Mesenchymal stem cell (in vitro differentiated cells and primary cell): ENCODE measurements at places on chromosomes 1 and 21.

- DNase-seq: no peak
These were observed 22.3 kb upstream of the ABCA4 start for GRCh38 chr1:94143173-94143808.

- no peak for DNase-seq
These were observed 516.6 kb downstream of the KIF26B start for GRCh38 chr1:245671349-245671748.

DNA sequence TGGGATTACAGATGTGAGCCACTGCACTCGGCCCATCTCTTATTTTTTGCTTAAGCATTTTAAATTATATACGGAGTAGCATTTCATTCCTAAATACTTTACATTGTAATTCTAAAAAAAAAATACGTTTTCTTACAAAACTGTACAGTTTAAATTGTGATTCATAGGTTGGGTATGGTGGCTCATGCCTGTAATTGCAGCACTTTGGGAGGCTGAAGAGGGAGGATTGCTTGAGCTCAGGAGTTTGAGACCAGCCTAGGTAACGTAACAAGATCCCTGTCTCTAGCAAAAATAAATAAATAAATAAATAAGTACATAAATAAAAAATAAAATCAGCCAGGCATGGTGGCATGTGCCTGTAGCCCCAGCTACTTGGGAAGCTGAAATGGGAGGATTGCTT lies 24.6 kb downstream of the TBCE start:
- no peak for DNase-seq

- DNase-seq: peak; percentile 90
These were observed 122.8 kb upstream of the IVNS1ABP start for GRCh38 chr1:185439727-185440415.

- DNase-seq: no peak
These were observed 22.5 kb downstream of the FMO1 start for GRCh38 chr1:171270806-171271205.

DNA sequence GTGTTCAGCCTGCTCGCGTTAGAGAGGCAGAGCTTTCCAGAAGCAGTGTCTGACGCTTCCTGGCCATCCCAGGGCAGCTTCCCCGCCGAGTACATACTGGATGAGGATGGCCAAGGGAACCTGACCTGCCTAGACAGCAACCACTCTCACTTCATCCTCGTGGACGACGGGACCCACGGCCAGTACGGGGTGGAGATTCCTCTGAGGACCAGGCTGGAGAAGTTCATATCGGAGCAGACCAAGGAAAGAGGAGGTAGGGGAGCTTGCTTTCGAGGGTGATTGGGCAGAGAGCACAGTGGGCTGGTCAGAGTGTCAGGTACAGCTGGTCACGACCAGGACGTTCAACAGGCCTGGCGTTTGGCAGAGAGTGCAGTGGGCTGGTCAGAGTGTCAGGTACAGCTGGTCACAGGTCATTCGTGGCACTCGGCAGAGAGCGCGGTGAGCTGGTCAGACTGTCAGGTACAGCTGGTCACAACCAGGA lies 22.4 kb downstream of the TRPM2 start:
- no peak for DNase-seq

DNA sequence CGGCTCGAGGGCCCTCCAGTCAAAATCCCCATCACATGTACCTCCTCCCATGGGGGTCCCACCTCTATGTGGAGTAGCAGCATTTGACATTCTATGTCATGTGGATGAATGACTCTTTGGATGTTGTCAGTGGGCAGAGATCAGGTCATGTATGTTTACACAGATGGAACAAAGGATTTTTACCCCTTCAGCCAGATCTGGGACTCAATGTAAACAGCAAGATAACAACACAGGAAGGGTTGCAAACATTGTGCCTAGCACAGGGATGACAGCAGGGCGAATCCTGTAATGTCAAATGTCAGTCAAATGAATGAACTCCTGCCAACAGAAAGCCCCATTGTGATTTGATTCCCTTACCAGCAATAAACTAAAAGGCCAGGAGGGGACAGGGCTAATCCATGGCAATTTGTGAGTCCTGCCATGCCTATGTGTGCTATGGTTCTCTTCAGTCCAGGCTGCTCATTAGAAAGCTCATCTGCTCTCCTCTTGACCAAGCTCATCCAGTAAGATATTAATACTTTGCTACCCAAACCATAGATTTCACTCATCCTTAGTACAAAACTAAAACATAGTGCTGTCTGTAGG lies 60.3 kb downstream of the PGBD5 start:
- DNase-seq: no peak

GRCh38 chr1:26417111-26417759 lies 6.6 kb downstream of the LIN28A start:
- peak; percentile 61 for DNase-seq

GRCh38 chr1:22471078-22471477 lies 19.4 kb downstream of the ZBTB40 start:
- peak; percentile 41 for DNase-seq

GRCh38 chr21:35358008-35358407 lies 308.9 kb upstream of the RUNX1 start:
- DNase-seq: no peak

DNA sequence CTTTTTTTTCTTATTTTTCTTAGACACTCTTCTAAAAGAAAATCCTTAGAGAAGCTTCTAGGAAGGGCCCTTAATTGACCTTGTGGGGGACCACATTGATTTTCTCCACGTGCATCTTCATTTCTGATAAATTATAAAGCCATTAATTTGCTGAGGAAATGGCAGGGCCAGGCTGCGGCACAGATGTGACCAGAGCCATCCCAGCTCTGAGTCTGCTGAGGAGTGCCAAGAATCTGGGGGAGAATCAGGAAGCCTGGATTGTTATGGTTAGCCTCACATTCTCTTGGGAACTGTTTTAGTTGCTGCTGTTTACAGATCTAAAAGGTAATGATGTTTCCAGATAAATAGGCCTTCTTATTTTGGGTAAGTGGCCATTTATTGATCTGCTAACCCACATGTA lies 16.2 kb downstream of the PROX1 start:
- no peak for DNase-seq

DNA sequence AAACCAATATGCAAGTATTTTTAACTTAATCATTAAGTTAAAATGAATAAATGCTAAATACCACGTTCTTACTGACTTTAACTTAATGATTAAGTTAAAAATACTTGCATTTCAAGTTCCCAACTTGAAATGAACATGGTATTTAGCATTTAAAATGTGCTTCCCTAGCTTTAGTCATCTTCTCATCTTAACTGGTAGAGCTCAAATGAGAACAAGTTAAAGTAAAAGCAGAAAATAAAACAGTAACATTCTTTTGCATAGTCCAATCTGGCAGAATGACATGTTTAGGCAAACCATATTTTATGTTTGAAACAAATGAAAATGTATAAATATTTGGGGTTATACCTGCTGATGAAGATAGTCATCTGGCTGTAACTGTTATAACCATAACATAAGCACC lies 186.0 kb downstream of the APP start:
- no peak for DNase-seq

- DNase-seq: no peak
These were observed 259.2 kb downstream of the MATN1 start for GRCh38 chr1:30464187-30464617.

DNA sequence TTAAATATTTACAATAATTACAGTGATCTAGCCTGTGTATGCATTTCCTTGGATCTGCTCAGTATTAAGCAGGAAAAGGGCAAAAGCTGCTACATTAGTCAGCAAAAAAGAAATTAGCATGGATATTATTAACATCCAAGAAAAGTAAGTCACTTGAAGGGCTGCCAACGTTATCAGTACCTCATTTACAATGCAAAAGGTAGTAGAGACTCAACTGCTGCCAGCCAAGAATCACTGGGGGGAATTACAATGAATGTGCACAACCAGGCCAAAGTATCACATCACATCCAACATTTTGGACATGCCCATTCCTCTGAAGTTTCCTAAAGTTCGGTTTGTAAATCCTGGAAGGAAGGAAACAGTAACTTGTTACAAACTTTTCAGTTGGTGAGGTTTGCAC lies 1.9 kb downstream of the CNN3 start:
- no peak for DNase-seq

GRCh38 chr1:3530926-3531818 lies 76.7 kb downstream of the ARHGEF16 start:
- no peak for DNase-seq

DNA sequence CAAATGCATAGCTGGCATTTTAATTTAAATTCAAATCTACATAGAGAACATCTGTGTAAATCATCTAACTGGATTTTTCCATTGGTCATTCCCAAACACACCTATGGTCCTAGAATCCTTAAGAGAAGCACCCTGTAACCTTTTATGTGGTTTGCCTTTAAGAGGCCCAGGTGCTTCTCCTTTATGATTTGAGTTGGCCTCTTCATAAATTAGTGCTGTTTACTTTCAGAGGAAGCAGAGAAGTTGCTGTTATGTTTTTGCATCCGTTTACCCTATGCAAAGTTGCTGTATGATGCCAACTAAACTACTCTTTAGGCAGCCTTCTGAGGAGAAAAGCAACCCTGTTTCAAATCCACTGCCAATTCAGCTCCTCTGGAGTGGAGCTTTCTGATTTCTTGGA lies 193.8 kb downstream of the HS2ST1 start:
- DNase-seq: no peak

DNA sequence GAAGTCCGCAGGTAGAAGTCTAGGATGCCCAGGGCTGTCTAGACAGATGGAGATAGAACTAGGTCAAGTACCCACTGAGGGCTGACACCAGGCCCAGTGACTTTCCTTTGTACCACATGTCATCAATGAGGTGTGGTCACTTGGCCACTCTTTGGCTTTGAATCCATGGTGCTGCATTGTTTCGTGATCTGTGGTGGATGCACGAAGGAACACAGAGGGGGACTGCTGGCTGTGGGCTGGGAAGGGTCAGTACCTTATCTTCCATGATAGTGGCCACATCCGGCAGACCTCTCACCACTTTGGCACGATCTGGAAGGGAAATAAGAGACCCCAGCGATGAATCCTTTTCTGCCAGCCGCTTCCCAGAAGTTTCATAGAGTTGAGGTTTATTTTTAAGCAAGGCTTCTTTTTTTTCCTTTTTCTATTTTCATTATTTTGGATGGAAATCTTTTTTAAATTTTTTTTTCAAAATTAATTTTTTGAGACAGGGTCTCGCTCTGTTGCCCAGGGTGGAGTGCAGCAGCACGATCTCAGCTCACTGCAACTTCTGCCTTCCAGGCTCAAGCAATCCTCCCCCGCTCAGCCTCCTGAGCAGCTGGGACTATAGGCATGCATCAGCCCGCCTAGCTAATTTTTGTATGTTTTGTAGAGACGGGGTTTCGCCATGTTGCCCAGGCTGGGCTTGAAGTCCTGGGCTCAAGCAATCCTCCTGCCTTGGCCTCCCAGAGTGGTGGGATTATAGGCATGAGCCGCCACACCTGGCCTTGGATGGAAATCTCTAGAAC lies 53.1 kb downstream of the MYOM3 start:
- DNase-seq: no peak

DNA sequence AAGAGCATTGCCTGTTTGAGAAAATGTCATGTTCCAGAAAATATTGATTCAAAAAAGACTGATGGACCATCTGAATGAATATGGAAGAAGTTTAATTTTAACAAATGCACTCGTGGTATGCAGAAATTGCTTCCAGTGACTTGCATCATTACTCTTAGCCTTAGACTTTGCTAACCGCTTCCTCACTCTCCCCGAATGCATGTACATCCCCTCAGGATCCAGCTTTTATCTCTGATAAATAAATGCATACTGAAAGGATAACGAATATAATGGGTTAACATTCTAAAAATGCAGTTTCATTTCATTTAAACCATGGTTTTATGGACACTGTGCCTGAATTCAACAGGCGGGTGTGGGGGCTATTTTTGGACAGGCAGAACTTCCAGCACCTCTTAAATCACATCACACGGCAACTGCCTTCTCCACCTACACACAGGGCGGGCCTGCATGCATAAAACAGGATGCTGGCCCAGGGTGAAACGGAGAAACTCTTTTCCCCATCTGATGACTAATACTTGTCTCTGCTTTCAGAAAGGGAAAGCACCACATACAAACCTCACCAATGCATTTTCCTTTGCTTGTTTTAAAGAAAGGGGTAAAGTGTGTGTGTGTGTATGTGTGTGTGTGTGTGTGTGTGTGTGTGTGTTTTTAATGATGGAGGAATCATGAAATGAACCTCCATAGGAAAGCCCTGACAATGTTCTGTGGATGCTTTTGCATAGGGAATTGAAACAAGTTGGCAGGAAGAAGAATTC lies 48.7 kb downstream of the SPAG17 start:
- peak; percentile 10 for DNase-seq

- peak; percentile 62 for DNase-seq
These were observed 8.8 kb downstream of the FCRLB start for GRCh38 chr1:161730050-161730564.

- peak; percentile 63 for DNase-seq
These were observed 747 bp downstream of the ADAMTS1 start for GRCh38 chr21:26844258-26845065.

- DNase-seq: no peak
These were observed 13.1 kb downstream of the KCND3 start for GRCh38 chr1:111976332-111976731.

DNA sequence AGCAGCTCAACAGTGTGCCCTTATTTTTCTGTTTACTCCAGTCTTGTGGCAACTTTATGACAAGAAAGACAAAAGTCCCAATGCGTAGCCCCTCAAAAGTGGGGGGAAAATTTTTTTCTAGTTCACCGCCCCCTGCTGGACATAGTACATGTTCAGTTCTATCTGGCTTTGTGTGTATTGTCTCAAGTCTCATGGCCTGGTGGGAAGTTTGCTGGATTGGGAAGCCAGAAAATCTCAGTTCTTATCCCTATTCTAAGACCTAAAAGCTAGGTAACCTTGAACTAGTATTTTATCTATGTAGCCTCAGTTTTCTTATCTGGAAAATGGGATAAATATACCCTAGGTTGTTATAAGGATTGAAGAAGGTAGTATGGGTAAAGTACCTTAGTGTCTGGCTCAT lies 55.8 kb upstream of the LDLRAP1 start:
- no peak for DNase-seq

- DNase-seq: no peak
These were observed 211.4 kb downstream of the PTPRC start for GRCh38 chr1:198850196-198850595.

DNA sequence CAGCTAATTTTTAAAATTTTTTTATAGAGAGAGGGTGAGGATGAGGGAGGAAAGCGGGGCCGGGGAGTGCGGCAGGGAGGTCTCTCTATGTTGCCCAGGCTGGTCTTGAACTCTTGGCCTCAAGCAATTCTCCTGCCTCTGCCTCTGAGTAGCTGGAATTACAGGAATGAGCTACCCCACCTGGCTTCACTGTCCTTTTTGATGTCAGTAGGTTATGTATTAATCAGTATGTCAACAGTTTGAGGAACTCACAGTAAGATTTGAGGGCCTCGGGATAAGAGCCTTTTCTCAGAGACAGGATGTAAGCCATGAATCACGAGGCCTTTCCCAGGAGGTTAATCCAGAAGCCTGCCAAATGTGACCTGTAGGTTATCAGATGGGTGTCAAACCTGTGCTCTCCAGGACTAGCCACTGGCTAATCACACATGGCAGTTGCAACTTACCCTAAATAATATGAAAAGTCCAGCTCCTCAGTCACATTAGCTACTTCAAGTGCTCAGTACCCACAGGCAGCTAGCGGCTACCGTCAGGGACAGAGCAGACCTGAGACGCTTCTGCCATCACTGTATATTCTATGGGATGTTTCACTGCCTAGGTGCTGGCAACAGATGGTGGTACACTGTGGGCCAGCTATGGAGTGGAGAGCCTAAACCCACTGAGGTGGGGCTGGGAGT lies 33.1 kb downstream of the TRIM67 start:
- DNase-seq: no peak
